Stimulated activated CD4-positive, alpha-beta T cell treated with anti-CD3 and anti-CD28 coated beads, TNF-alpha, amount 100 ng/mL, for 48 hours (primary cell): ENCODE measurements at places on chromosomes 4 and X.

DNA sequence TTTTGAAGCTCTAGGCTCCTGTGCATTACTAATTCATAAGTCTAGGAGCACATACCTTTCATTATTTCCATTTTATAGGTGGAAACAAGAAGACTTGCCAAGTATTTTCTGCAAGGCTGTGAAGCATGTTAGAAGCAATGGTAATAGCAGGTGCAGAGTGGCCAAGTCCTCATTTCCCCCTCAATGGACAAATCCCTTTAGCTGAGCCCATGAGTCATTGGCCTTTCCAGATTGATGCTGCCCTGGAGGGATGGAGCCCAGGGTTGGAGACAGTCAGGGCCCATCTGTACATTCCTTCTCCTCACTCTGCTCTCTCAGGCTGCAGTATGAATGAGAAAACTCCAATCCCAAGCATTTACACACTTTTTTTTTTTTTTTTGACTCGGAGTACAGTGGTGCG lies 6.6 kb downstream of the MGST2 start:
- DNase-seq = no peak

DNA sequence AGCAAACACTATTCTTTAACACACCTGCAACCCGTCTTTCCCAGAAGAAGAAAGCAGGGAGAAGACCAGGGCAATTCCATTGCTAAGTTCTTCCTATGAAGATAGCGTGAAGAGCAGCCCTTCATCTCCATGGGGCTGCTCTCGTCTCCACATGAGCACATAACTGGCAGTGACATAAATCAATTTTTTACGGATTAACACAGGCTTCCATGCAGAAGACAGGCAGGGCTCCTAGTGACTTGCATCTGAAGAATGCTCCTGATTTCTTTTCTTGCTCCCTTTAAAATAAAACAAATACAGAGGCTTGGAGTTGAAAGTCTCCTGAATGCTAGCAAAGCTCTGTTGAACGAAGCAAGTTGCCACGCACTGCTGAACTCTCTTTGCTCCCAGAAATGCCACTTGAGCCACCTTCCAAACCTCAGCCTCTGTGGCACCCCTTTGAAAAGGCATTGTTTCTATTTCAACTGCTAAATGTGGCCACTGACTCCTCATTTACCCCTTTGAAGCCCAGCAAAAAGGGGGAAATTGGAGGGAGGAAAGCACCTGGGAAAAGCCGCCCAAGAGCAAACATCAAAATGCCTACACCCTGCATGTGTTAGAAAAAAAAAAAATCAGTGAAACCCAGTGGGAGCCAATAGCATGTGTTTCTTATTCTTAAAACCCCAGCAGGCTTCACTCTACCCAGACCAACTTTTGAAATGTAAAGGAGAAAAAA lies 383.7 kb downstream of the IDS start:
- DNase-seq = no peak

- DNase-seq = no peak
Measured at GRCh38 chr4:99754756-99755155, 61.9 kb upstream of the DAPP1 start.

DNA sequence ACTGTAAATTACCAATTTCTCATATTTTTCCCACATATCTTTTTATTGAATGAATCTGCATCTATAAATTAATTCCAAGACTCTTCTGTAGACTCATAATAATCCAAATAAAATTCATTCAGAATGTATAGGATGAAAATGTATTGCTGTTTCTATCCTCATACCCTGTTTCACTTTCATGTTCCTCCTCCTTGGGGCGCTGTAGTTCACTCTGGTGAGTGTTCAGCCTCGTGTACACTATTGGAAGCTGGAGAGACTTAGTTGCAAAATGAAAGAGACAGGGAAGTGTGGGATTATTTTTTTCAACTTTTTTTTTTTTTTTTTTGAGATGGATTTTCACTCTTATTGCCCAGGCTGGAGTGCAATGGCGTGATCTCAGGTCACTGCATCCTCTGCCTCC lies 296.1 kb downstream of the TLL1 start:
- no peak for DNase-seq

- no peak for DNase-seq
Measured at GRCh38 chr4:131488772-131489171, 1660.3 kb upstream of the PCDH10 start.

DNA sequence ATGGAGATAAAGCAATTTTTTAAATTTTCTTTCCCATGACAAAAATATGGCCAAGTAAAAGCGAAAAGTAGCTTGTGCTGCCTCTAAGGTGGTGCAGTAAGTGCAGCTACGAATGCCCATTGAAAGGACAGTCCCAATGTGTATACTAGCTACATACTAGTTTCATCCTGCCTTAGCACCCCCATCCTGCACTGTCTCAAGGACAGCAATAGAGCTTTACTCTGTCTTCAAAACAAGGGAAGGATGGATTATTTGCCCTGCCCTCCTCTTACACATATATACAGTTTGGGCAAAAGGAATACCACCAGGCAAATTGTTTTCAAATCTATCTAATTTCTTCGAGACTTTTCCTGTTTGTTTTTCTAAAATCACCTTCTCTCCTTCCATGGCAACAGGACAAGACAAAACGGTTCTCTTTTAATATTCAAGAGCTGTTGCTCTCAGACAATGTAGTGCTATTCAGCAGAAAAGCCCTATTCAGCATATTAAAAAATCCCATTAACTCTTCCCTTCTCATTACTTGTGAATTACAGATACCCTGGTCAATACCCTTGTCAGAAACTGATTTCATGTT lies 75.1 kb upstream of the SLC7A11 start:
- no peak for DNase-seq

DNA sequence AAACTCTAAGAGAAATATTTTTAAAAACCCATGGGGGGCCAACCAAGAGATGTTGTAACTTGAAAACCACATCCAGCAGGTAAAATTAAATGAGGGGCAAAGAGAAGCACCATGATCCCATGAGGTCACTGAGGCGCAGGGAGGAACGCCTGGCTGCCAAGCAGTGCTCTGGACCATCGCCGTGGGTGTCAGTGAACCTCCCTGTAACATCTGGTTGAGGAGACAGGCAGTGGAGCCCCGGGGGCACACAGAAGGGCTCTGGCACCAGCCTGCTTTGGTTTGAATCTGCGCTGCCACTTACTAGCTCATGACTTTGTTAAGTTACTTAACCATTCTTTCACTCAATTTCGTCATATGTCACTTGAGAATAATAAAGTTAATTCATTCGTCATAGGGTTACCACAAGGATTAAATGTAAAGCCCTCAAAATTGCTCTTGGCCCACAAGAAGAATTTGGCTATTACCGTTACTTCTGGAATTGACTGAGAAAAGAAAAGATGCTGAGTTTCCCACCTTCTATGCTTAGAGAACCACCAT lies 41.6 kb upstream of the SLC25A4 start:
- DNase-seq = no peak

GRCh38 chrX:55754861-55755294 lies 37.3 kb downstream of the RRAGB start:
- no peak for DNase-seq

- DNase-seq = peak; percentile 33
Measured at GRCh38 chrX:120358737-120359456, 3.0 kb upstream of the ATP1B4 start.

- no peak for DNase-seq
Measured at GRCh38 chrX:138150709-138151108, 560.8 kb downstream of the FGF13 start.

- DNase-seq = no peak
Measured at GRCh38 chr4:22661443-22661842, 31.3 kb upstream of the GBA3 start.

DNA sequence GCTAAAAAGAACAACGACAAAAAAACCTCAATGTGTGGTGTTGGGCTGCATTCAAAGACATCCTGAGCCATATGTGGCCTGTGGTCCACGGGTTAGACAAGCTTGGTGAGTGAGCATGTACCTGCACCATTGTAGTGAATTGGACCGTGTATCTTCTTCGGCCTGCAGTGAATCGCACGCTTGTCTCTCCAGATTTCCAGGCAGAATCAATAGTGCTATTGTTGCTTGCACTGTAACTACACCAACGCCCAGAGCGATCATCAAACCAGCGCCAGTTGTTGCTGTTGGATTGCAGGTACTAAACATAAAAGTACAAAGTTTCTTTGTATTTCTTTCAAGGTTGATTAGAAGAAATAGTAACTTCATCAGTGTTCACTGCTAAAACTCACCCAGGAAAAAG lies 101.6 kb downstream of the HUWE1 start:
- no peak for DNase-seq

- no peak for DNase-seq
Measured at GRCh38 chrX:22136711-22137110, 104.6 kb downstream of the PHEX start.

GRCh38 chrX:21905953-21906352 lies 34.6 kb upstream of the SMS start:
- no peak for DNase-seq

DNA sequence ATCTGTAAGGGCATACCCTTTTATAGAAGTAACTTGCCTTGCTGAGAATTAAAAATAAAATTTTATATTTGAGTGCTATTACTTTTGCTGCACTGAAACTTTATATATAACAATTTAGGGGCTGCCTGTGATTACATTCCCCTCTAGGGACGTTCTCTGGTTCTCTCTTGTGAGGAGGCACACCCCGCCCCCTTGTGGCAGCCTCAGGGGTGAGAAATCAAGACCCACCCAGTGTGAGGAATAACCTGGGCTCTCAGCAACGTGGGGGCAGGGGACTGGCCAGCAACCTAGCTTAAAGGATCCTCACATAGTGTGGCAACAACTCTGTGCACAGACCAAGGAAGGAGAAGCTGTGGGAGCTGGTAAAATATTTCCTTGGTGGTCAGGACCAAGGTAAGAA lies 43.7 kb downstream of the MAGEA9 start:
- DNase-seq = peak; percentile 66

- no peak for DNase-seq
Measured at GRCh38 chr4:144384408-144384807, 243.9 kb upstream of the GYPA start.

GRCh38 chr4:3442460-3442958 lies 741 bp downstream of the HGFAC start:
- no peak for DNase-seq

- no peak for DNase-seq
Measured at GRCh38 chr4:127212701-127213100, 420.1 kb upstream of the INTU start.

- no peak for DNase-seq
Measured at GRCh38 chr4:44756559-44756958, 30.2 kb upstream of the GNPDA2 start.

DNA sequence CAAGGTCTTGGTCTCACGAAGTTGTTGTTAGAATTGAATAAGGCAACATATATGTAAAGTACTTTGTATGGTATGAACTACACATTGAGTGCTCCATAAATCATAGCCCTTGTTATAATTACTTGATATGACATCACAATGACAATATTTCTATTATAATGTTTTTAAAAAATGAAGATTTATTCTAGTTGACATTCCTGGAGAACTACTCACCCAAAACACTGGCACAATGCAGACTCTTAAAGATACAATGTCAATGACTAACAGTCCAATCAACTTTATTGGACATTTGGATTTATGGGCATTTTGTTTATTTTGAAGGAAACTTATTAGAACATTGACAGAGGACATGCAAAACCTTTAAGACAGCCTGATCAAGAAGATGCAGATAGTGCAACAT lies 55.3 kb downstream of the ASB9 start:
- no peak for DNase-seq

DNA sequence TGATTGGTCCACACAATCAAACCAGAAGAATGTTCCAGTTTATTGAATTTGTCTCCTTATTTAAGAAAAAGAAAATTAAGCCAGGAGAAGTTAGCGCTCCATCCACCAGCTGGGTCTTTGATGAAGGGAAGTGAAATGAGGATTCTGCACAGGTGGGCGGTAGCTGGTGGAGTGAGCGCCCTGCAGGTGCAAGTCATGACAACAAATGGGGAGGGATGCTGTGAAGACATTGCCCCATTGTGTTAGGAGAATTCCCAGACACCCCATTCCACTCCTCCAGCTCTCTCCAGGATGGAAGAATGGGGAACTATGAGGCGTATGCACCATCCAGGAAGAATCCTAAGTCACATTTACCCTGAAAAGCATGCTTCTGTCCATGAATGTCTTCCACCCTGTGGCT lies 22.9 kb downstream of the PLRG1 start:
- DNase-seq = no peak

DNA sequence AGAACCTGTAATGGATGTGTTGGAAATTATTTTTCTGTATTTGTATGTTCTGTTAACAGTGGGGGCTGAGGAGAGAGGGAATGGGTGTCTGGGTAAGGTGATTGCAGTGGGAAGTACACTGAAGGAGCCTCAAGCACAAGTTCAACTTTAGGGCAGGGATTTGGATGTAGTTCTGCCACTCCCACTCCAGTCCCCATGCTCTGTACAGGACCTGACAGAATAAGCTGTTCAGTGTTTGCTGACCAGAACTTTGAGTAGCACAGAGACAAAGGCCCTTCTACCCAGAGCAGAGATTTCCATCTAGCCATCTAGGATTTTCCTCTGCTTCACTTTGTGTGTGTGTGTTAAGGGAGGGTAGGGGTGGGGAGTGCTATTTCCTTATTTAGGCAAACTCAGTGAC lies 49.2 kb downstream of the VSIG4 start:
- no peak for DNase-seq

GRCh38 chr4:122873821-122874593 lies 47.4 kb downstream of the FGF2 start:
- DNase-seq = no peak

- no peak for DNase-seq
Measured at GRCh38 chrX:154539077-154539476, 7.6 kb downstream of the G6PD start.

DNA sequence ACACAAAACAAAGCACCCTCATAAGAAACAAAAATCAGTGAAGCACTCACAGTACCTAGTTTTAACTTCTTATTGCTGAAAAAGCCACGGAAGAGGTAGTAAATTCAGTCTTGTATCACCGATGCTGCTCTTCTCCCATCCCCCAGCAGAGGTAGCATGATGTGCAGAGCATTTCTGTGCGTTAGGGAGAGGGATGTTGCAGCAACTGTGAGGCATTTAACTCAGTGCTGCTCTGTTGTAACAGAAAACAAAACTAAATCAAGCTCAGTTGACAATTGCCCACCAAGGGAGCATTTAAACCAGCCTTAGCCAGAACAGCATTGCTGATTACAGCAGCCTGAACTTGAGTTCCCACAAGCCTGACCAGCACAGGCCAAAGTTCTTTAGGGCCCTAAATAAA lies 1279.7 kb upstream of the ADGRL3 start:
- no peak for DNase-seq

- DNase-seq = no peak
Measured at GRCh38 chr4:37246891-37247290, 2.3 kb downstream of the NWD2 start.

- DNase-seq = no peak
Measured at GRCh38 chrX:126393284-126393683, 159.3 kb downstream of the DCAF12L1 start.

GRCh38 chr4:166257891-166258290 lies 384.9 kb downstream of the TLL1 start:
- no peak for DNase-seq

GRCh38 chr4:1169171-1169671 lies 3.2 kb downstream of the SPON2 start:
- DNase-seq = no peak

DNA sequence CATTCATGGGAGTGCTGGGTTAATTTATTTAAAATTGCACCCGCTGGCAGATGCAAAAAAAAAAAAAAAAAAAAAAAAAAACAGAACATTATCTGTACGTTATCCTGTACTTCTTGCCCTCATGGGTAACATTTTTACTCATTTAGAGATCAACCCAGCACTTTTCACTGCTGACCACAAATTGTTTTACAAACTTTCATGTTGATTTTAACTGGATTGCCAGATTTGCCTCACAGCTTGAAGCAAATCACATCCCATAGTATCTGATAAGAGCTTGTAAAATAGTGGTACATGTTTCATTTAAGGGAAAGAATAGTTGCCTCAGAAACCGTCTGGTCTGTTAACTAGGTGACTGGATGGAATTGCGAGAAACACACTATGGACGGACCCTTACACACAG lies 640.8 kb downstream of the TRIML1 start:
- no peak for DNase-seq
